ENCODE measurements at places on chromosomes 1 and 21.
A peak's percentile ranks its signal among the peaks of the same experiment; 100 is the strongest.

DNA sequence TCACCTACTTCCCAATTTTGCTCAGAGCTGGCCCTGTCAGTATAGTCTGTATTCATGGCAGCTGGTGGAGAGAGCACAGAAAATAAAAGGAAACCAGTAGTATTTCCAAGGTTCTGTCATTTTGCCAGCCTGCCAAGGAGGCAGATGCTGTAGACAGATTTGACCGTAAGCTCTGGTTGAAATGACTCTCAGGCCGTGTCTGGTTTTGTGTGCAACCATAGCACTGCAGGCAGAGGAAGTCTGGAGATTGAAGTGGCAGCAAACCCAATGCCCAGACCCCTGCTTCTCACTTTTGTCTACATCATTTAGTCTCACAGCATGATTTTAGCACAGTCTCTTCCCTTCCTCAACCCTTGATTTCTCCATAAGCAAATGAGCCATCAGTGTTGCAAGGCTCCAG lies 291.7 kb downstream of the PAPPA2 start:
- DNase-seq, result no peak

- no peak for DNase-seq
Observed at GRCh38 chr1:228020686-228021354, 14.0 kb downstream of the WNT3A start.

DNA sequence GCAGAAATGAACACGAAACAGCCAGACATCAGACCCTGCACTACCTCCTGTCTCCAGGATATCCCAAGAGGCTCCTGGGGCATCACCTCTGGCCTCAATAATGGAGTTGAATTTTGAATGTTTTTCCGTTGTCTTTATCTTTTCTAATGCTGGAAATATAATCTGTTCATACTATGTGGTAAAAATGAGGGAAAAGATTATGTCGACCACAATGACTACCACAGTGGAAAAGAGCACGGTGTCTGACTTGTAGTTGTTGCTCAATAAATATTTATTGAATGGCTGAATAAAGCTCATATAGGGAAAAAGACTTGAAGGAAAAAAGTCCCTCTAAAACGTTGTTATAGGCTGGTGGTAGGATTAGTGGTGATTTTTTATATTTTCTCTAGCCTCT lies 44.6 kb upstream of the ROR1 start:
- no peak for DNase-seq

GRCh38 chr1:103416681-103417286 lies 108.7 kb upstream of the RNPC3 start:
- no peak for DNase-seq

- no peak for DNase-seq
Observed at GRCh38 chr1:19894218-19894617, 12.0 kb downstream of the OTUD3 start.

DNA sequence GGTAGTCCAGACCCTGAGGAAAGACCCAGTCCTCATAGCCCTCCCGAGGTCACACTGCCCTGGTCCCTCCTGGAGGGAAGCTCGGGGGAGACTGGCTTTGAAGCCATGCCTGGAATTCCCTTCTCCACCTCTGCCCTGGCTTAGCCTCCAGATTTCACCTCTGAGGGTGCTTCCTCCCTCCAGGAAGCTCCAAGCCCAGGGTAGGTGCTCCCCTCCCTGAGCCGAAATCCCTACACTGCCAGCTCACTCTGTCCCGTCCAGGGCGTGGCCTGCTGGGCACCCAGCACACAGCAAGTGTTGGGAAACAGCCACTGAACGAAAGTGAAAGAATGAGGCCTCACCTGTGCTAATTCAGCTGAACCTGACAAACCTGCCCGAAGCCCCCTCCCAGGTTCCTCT lies 6.0 kb upstream of the TNFRSF25 start:
- DNase-seq, result no peak

- DNase-seq, result no peak
Observed at GRCh38 chr1:3501856-3502640, 47.6 kb downstream of the ARHGEF16 start.

DNA sequence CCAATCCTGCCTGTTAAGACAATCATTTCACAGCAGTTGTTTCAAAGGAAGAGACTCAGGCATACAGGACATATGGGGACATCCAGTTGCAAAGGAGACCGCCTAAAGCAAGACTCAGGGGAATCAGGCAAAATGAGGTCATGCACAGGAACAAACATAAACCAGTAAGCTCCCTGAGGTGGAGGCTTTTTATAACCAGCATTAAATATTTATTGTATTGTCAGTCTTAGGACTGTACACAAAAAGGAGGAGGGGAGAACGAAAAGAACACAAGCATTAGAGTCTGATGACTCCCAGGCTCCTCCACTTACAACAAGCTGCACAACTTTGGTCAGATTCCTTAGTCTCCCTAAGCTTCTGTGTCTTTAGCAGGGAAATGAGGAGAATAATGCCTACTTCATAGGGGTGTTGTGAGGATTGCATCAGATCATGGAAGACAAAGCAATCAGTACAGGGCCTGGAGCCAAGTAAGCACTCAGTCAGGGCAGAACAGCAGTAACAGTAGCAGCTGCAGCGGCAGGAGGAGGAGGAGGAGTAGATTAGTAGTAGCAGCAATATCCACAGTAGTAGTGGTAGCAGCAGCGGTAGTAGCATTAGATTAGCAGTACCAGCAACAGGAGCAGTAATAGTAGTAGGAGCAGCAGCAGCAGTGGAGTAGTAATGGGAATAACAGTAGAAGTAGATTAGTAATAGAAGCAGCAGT lies 54.2 kb upstream of the SPATA6 start:
- DNase-seq, result no peak

DNA sequence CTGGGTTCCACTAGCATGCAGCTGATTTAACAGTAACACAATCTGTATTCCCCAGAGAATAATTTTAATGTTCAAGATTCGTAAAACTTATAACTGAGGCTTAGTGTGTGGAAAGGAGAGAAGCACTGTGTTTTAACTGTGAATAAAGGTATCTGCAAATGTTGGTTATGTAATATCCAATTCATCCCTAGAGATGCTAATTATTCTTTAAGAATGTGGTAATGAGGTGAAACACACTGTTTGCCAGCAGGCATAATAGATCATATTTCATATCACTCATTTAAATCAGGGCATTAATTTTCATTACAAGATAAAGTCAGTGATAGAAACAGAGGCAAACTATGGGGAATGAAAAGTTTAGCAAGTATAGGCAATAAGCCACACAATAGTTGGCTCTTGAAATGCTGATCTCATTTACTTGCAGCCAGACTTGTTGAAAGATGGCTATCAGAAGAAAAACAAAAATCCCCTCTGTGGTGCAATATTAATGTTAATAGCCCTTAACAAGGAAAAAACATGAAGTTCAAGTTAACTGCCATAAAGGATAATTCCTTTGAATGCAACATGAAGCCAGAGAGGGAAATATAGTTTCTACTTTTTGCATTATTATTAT lies 33.4 kb downstream of the HMCN1 start:
- no peak for DNase-seq

DNA sequence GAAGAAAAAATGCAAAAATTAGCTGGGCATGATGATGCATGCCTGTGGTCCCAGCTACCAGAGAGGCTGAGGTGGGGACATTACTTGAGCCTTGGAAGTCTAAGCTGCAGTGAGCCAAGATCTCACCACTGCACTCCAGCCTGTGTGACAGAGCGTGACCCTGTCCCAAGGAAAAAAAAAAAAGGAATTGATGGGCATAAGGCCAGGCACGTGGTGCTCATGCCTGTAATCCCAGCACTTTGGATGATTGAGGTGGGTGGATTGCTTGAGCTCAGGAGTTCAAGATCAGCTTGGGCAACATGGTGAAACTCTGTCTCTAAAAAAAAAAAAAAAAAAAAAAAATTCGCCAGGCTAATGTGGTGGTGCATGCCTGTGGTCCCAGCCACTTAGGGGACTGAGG lies 55.8 kb upstream of the ATP2B4 start:
- no peak for DNase-seq

GRCh38 chr1:167202049-167202448 lies 18.6 kb upstream of the POU2F1 start:
- DNase-seq, result no peak

- DNase-seq, result no peak
Observed at GRCh38 chr21:33058527-33058926, 11.4 kb upstream of the OLIG1 start.

DNA sequence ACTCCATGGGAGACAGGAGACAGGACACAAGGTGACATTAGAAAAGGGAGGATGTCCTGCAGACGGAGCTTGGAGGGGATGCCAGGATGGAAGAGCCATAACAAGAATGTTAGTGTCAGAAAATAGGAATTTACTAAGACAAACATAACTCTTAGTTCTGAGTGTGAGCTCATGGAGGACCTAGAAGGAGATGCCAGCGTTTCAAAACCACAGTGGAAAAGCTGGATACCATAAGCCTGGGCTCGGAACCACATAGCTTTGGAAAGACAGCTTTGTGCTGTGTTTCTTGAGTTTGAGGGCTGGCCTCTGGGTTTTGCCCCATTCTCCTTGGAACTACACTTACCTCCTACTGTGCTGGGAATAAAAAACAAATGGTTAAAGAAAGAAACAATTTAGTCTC lies 128.4 kb downstream of the S1PR1 start:
- no peak for DNase-seq

- DNase-seq, result no peak
Observed at GRCh38 chr1:2471587-2472001, 4.5 kb upstream of the PLCH2 start.

GRCh38 chr1:58035523-58035922 lies 511.0 kb downstream of the OMA1 start:
- DNase-seq, result no peak

- DNase-seq, result no peak
Observed at GRCh38 chr1:61362351-61362750, 280.0 kb downstream of the NFIA start.

DNA sequence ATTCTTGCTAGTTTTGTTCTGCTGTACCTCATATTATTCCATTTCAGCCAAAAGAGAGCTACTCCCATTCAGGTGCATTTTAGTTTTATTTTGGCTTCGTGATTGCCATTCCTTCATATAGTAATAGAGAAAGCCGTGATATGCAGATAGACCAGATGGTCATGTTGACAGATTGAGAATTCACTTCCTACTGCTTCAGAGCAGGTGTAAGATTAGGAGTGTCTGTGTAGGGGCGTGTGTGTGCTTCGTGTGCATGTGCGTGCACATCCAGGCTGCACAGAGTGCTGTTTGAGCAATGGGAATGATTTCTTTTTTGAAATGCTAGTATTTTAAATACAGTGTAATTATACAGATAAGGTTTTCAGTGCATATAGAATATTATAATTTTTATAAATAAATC lies 10.3 kb downstream of the NFIA start:
- DNase-seq, result peak; percentile 35

DNA sequence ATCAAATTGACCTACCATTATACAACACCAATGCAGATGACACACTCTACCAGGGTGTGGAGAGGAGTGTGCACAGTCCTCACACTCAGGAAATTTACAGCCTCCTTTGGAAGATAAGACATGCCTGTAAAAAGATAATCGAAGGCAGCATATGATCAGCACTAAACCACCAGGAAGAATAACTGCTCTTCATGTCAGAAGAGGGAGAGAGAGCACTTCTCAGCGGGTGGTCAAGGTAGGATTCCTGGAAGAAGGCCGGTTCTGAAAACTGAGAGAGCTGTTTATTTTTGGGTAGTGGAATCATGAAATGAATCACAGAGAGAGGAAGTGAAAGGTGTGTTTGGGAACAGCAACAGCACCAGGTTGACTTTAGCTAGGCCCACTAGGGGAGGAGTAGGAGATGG lies 14.0 kb upstream of the ZNF697 start:
- no peak for DNase-seq

DNA sequence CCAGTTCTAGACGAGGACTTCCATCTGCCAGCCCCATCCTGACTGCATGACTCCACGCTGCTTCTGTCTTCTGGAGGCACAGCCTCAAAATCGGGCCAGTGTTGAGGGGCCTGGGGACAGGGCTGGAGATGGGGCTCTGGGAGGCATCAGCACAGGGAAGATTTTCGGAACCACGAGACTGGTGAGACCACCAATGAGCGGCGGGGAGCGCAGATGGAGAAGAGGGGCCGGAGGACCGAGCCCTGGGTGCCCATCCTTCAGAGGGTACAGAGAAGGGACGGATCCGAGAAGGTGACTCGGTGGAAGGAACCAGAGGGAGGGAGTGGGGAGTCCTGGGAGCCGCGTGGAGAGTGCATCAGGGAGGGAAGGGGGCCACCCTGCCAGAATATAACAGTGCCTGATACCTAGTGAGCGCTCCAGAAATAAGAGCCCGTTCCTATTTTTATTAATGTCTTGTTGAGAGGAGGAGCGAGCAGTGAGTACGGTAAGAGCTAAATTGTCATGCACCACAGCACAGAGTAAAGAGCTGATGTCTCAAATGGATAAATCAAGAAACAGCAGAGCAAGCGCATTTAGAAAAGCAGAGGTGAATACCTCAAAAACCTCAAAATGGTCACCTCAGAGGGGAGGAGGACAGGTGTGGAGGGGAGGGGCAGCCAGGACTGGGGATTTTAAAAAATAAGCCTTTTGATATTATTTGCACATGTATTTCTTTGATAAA lies 26.2 kb upstream of the KIF26B start:
- no peak for DNase-seq

GRCh38 chr1:65949230-65949626 lies 156.5 kb downstream of the PDE4B start:
- DNase-seq, result no peak

DNA sequence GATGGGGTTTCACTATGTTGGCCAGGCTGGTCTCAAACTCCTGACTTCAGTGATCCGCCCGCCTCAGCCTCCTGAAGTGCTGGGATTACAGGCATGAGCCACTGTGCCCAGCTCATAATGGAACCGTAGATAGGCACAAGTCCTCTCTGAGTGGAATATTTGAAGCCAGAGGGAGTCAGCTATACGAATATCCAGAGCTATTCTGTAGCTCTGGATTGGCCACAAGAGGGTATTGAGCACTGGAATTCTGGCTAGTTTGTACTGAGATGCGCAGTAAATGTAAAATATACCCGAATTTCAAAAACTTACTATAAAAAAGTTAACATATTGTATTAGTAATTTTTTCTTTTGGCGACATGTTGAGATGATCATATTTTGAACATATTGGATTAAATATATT lies 851 bp upstream of the VPS13D start:
- DNase-seq, result no peak

GRCh38 chr1:174135211-174135610 lies 24.1 kb upstream of the RABGAP1L start:
- DNase-seq, result no peak
